Lung (tissue), 17 donors: ENCODE measurements at places on chromosomes 16 and 17.

DNA sequence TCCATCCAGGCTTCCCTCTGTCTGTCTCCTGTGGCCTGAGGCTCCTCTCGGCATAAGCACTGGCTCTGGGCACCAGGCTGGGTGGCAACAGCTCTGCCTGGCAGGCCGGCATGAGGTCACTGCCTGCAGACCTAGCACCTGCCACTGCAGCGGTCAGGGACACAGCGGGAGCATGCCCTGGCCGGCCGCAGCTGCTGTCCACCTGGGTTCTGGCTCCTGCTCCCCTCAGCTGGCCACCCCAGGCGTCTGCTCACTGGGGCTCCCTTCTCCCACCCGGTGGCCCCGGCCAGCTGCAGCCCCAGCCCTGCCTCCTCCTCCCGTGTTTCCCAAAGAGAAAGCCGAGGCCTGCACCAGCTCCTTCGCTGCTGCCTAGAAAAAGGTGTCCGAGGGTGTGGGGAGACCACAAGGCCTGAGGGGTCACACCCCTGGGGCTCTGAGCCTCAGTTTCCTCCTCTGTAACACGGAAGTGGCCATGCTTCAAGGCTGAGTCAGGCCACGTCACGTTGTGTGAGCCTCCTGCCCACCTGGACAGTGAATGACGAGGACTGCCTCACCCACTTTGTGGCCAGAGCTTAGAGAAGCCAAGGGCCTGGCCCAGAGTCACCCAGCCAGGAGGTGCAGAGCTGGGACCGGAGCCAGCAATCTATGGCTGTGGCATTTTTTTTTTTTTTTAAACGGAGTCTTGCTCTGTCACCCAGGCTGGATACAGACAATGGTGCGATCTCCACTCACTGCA is 6.7 kb downstream of the NTHL1 start:
- DNase-seq: no peak

GRCh38 chr16:67703626-67704025 is 15.5 kb downstream of the GFOD2 start:
- no peak for DNase-seq

DNA sequence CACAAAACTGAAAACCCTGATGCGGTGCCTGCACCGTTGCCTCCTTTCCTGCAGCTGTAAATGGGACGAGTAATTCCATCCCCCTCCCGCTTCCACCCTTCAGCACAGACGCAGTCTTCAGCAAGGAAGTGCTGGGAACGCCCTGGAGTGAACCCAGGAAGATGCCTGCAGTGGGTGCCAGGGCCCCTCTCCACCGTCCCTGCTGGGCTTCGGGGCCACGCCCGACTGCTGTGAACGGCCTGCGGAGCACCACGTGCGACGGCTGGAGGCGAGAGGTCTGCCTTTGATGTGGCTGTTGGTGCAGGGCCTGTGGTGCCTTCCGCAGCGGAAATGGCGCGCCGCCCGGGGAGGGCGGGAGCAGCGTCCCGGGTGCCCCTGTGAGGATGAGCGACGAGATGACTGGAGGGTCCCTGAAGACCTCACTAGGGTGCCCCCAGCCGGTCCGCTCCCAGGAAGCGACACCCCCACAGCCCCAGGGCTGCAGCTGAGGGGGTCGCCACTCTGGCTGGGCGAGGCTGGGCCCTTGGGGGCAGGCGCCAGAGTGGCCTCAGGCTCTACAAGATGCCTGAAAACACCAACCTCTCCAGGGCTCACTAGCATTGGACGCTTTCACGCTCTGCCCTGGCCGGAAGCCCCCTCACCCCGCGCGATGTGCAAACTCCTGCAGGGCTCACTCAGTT is 749 bp upstream of the MC1R start:
- DNase-seq: peak; percentile 67

GRCh38 chr16:13471036-13471435 is 448.9 kb upstream of the ERCC4 start:
- no peak for DNase-seq

GRCh38 chr17:20189302-20189701 is 180.1 kb downstream of the SPECC1 start:
- DNase-seq: no peak

DNA sequence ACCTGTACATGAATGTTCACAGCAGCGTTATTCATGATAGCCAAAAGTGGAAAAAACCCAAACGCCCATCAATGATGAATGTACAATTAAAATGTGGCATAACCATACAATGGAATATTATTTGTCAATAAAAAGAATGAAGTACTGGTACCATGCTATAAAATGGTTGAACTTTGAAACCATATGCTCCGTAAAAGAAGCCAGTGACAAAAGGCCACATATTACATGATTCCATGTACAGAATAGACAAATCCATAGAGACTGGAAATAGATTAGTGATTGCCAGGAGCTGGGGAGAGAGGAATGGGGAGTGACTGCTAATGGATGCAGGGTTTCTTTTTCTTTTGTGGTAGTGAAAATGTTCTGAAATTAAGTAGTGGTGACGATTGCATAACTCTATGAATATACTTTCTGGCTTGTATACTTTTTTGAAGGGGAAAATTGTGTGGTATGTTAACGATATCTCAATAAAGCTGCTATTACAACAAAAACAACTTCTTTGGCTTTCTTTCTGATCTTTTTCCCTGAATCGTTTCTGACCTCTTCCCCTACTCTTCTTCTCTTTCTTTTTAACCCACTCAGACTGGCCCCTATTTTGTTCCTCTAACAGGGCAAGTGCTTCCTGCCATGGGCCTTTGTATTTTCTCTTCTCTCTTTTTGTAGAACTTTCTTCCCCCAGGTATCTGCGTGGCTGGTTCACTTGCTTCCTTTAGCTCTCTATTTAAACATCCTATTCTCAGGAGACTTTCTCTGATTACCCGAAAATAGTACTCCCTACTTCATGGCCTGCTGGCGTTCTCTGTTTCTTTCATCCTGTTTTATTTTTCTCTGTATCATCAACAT is 67.9 kb downstream of the FTO start:
- DNase-seq: no peak

DNA sequence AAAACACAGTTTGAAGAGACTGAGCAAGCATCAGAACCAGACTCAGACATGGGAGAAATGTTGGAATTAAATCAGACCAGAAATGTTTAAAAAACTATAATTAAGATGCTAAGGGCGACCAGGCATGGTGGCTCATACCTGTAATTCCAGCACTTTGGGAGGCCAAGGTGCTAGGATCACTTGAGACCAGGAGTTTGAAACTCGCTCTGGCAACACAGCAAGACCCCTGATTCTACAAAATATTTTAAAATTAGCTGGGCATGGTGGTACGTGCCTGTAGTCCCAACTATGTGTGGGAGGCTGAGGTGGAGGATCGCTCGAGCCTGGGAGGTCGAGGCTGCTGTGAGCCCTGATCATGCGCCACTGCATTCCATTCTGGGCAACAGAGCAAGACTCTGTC is 160.3 kb downstream of the COPRS start:
- no peak for DNase-seq

GRCh38 chr17:19295473-19296135 is 58.4 kb downstream of the EPN2 start:
- DNase-seq: peak; percentile 83

DNA sequence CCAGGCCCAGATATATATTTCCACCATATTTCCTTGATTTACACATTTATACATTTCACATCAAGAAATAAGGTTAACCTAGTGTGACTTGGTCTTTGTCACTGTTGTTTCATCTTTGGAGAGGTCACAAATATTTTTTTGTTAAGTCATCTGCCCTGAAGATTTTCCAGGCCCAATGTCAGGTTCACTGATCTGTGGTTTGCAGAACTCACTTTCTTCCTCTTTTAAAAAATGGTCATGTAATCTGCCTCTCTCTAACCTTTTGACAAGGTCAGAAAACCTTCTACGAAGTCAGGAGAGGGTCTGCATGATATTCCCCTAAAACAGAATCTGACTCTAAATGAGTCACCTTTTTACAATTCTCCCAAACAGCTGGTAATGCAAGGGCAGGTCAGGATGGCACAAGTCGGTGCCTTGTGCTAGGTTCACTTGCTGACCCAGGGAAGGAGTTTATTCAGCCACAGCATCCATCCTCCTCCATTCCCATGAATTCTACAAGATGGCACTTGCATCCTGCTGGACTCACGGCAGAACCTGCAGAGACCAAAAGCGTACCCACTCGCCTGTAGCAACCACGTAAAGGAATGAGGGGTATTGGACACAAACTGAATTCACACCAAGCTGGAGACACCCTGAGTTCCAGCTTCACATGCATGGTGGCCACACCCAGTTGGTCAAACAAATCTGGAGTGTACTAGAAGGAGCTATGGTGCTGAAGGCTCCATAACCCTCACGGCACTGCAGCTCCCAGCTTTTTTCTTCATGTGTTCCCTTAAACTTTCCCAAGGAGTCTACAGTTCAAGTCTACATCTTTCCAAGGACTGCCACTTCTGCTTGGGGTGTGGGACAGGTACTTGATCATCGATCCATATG is 1.6 kb upstream of the KIAA0513 start:
- no peak for DNase-seq

GRCh38 chr17:27567563-27567859 is 63.5 kb upstream of the LGALS9 start:
- DNase-seq: no peak

GRCh38 chr16:48609652-48610029 is 339 bp downstream of the N4BP1 start:
- peak; percentile 86 for DNase-seq

DNA sequence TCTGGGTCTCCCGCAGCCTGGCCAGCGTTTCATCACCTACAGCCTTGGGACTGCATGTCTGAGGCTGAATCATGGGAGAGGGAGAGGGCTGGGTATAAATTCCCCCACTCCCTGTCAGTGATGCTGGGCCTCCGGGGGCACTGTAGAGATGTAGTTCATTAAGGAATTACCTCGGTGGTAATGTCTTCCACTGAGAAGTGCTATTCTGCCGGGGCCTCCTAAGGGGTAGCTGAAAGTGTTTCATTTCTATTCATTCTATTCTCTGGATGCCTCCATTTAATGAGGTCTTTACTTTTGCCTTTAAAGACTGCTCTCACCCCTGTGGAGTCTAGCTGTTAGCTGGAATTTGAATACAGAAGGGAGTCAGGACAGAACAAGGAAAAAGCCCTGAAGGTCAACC is 116.4 kb upstream of the HS3ST4 start:
- no peak for DNase-seq

GRCh38 chr16:66003201-66003600 is 363.3 kb upstream of the CDH5 start:
- no peak for DNase-seq

DNA sequence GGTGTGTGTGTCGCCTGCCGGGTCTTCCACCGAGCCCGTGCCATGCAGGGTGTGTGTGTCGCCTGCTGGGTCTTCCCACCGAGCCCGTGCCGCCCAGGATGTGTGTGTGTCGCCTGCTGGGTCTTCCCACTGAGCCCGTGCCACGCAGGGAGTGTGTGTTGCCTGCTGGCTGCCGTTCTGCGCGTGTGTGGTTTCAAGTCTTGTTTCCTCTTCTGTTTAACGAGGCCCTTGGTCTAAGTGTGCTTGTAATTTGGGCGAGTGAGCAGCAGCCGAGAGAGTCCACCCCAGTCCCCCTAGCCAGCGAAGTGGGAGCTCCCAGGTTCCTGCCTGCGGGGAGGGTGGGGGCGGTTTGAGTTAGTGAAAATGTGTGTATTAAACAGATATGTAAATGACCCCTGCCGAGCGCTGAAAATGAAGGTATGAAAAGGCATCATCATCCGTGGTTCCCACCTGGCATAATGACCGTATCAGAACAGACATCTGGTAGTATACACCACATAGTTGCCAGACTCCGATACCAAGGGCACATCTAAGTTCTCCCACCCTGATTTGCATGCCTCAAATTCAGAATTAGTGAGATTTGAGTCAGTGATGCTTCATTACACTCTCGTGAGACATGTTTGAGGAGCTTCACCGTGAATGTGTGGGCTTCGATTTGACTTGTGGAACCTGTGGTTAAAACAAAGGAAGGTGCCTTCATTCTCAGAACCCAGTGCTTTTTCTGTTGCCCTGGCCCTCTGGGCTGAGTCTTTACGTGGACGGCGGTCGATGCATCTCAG is 114.5 kb upstream of the CHMP6 start:
- DNase-seq: no peak

DNA sequence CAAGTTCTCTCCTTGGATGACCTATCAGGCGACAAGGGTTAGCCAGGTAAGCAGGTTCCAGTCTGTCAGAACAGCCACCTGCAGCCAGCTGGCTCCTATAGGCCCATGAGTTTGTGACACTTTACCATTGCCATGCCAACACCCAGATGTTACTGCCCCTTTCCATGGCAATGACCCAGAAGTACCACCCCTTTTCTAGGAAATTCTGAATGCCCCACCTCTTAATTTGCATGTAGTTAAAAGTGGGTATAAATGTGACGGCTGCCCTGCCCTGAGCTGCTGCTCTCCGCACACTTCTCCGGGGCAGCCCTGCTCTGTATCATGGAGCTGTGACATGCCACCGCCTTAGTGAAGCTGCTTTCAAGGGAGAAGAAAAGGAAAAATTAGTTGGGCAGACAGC is 10.0 kb upstream of the SECTM1 start:
- DNase-seq: no peak
